GM23248 (cell line): ENCODE measurements at places on chromosomes 3 and 15. TPM values are rescaled to one million over a fixed set of nuclear protein-coding genes. Genes with fewer than 3 reads are reported as not detected.

The LINS1 gene
- polyA plus RNA-seq, result 6.8 and 9.6 TPM in 2 replicates

The RPL22L1 gene
- 82.2 and 83.0 TPM in 2 replicates for polyA plus RNA-seq

The CD96 gene
- not detected in 2 replicates for polyA plus RNA-seq

- peak; percentile 83 for DNase-seq
Observed at GRCh38 chr15:33584797-33585196, 274.0 kb downstream of the RYR3 start.

- DNase-seq, result no peak
Observed at GRCh38 chr15:87121336-87121735, 1041.7 kb downstream of the AGBL1 start.

GRCh38 chr15:44064706-44065105 lies 130.4 kb downstream of the FRMD5 start:
- DNase-seq, result peak; percentile 9

- DNase-seq, result peak; percentile 21
Observed at GRCh38 chr15:51688863-51689262, 7.6 kb downstream of the SCG3 start.

- DNase-seq, result no peak
Observed at GRCh38 chr3:48475188-48475587, 28.7 kb downstream of the ATRIP start.

- DNase-seq, result no peak
Observed at GRCh38 chr15:90581771-90582352, 52.1 kb downstream of the CRTC3 start.

The COL6A5 gene
- not detected in 2 replicates for polyA plus RNA-seq

- DNase-seq, result peak; percentile 10
Observed at GRCh38 chr3:179020112-179020511, 51.5 kb downstream of the ZMAT3 start.

DNA sequence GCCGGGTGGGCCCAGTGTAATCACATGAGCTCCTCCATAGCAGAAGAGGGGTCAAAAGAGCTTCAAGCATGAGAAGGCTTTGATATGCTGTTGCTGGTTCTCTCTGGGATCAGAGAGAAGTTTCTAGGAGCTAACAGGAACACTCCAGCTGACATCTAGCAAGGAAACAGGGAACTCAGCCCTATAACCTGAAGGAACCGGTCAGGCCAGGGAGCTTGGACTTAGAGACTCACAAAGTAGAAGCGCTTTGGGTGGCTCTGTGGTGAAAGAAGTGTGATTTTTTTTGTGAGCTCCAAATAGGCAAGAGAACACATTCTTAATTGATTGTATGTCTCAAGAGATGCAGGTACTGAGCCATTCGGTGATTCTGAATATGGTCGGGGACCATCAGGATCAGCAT lies 26.2 kb upstream of the EPHB1 start:
- no peak for DNase-seq

DNA sequence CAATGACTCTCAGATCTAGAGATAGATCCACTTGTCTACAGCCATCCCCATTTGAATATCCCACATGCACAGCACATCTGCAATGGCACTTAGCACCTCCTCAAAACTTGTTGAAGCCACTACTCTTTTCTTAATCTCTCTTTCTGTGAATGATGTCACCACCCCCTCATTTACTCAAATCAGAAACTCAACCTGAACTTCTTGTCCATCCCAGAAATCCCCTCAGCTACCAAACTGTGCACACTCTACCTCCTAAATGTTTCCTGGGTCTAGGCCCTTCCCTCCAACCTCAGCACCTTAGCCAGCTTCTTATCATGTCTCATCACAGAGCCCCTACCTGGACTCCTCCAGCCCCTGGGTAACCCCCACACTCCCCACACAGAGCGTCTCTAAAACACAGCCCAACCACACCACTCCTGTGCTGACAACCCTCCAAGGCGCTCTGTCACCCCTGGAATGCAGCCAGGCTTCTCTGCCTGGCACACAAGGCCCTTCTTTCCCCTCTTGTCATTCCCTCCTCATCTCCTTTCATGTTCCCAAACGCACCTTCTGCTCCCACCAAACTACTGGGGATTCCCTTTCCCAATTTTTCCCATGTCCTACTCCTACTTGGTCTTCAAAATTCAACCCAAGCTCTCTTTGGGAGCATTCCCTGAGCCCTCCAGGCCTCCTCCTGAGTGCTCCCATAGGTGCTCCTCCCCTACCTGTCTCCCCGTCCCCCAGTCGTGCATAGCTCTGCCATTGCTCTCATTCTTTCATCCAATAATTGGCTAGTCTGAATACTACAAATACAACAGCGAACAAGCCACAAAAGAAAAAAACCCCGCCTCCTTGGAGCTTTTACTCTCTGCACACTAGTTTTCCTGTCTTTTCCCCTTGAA lies 39.8 kb upstream of the ZBTB38 start:
- no peak for DNase-seq

The LIPH gene
- 0.34 TPM in 2 replicates for polyA plus RNA-seq

The TM4SF18 gene
- not detected in 2 replicates for polyA plus RNA-seq

DNA sequence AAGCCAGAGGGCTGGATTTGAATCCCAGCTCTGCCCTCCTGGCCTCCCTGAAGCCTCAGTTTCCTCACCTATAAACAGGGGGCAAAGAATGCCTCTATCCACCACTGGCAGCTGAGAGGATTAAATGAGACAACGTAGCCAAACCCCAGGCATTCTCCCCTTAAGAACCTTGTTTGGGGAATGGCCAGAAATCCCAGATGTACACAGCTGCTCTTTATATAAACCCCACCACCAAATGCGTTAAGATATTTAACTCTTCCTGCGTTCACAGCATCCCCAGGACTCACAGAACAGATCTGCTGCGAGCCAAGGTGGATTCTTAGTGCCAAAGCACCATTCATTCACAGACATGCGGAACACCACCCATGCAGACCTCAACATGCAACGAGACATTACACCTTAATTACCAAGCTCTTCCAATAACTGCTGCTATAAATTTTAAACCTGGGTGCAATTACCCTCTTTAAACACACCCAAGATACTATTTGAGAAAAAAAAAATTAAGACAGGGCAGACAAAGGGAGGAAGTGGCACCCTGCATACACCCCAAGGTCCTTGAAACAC lies 5.2 kb downstream of the TLE3 start:
- DNase-seq, result no peak

DNA sequence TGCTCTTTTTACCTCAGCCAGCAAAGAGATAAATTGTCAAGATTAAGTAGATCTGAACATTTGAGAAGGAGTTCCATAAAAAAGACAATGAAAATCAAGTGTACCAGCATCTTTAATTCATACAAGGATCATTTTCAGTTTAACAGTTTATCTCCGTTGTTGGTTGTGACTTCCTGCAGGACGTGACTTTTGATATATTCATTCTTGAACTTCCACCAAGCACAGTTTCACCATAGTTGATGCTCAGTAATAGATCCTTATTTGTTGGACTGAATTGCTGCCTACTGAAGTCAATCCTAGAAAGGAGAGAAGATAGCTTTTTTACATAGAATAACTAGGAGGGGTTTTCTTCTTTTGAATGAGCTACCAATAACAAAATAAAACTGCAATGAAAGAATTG lies 408.2 kb downstream of the LPP start:
- no peak for DNase-seq

The CCDC54 gene
- 0.16 and 0.52 TPM in 2 replicates for polyA plus RNA-seq

- DNase-seq, result no peak
Observed at GRCh38 chr3:65706776-65707568, 331.7 kb downstream of the MAGI1 start.

GRCh38 chr15:51327081-51327480 lies 11.3 kb downstream of the CYP19A1 start:
- no peak for DNase-seq

The INAFM2 gene
- 3.9 and 4.5 TPM in 2 replicates for polyA plus RNA-seq

- peak; percentile 61 for DNase-seq
Observed at GRCh38 chr15:33135355-33135781, 59.1 kb downstream of the FMN1 start.

- no peak for DNase-seq
Observed at GRCh38 chr3:14600856-14601610, 50.5 kb upstream of the CCDC174 start.

The SLC9C1 gene
- not detected in 2 replicates for polyA plus RNA-seq

- peak; percentile 76 for DNase-seq
Observed at GRCh38 chr15:64019764-64020163, 26.5 kb downstream of the DAPK2 start.

DNA sequence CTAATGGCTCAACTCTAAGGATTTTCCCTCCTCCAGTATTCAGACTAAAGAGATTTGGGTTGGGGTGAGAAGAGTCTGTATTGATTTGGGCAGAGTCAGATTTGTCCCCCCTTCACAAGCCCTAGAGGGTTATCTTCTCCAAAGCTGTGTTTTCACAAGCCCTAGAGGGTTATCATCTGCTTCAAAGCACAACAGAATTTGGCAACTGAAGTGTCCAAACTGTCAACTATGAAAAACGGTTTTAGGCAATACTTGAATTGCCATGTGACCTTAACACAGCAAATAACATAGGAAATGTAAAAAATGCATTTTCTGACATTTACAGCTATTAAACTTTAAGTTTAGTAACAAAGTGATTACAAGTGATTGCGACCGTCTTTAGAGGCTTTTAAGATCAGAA lies 119.9 kb downstream of the IMPG2 start:
- DNase-seq, result no peak
